Germinal center (tissue), 1 donor: ENCODE measurements at places on chromosomes 2 and 18.
A peak's percentile ranks its signal among the peaks of the same experiment; 100 is the strongest.

DNA sequence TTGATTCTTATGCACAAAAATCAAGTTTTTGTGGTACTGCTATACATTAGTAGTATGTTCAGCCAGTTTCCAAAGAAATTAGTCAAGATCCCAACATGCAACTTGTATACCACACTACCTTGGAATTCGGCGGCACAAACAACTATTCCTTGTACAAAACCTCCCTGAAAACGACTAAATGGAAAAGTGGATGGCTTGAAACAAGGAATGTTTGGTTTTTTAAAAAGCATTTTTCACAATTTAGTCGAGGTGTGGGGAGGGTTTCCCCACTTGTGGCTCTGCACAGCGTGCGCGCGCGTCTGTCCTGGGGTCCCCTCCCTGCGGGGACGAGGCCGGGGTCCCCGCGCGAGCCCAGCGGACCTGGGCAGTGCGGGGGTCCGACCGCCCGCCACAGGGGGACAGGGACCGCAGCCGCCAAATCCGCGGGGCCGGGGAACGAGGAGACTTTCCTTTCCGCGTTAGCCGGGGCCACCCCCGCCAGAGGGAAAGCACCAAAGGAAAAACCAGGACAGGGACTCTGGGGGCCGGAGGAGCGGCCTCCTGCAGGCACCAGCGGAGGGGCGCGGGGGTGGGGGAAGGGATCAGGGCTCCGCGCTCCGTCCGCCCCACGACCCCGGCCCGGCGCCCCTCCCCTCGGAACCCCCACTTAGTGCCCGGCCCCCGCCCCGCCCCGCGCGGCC lies 534 bp upstream of the SOCS6 start:
- no peak for DNase-seq

- DNase-seq = no peak
Measured at GRCh38 chr2:97761192-97761591, 47.8 kb downstream of the ZAP70 start.

- DNase-seq = no peak
Measured at GRCh38 chr2:214484239-214484638, 73.4 kb downstream of the VWC2L start.

GRCh38 chr2:24237313-24237712 lies 62.5 kb downstream of the FAM228A start:
- no peak for DNase-seq

DNA sequence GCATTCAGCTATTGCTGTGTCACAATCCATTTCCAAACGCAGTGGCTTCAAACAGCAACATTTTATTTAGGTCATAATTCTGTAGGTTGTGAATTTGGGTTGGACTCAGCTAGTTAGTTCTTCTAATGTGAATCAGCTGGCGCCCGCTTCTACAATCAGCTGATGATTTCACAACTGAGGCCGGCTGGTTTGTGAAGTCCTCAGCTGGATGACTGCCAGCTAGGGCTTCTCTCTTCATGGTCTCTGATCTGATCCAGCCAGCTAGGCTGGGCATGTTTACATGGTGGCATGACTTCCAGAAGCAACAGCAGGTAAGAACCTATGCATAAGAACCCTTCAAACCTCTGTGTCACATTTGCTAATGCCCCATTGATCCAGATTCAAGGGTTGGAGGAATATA lies 172.0 kb downstream of the SLC4A10 start:
- DNase-seq = no peak

GRCh38 chr18:74498712-74499627 lies 2.8 kb downstream of the CNDP2 start:
- peak; percentile 68 for DNase-seq

GRCh38 chr2:59804732-59805131 lies 748.7 kb downstream of the BCL11A start:
- DNase-seq = no peak

DNA sequence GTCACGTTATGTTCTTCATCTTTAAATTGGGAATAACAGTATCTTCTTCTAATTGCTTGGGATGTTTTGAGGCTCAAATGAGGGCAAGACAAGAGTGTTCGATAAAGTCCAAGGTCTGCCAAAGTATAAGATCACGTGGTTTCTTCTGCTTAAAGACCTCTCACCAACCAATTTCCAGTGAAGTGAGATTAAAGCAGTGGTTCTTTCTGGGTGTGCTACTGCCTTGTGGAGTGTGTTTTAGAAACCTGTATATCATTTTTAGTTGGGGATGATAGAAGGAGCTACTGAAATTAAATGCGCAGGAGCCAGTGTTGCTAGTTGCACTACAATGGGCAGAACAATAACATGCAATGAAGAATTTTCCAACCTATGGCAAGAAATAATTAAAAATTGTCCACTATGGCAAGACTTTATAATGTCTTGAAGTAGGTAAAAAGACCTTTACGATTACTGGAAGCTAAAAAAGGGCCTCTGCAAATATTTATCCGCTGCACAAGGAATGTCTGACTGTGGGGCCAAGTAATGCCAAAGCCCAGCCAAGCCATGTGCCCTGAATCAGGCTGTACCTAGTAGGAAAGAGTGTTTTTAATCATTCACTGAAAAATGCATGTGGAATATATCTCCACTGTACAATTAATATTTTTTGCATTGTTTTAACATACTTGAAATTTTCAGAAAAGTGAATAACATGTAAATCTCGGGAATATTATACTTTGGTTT lies 244.5 kb upstream of the REG3G start:
- DNase-seq = no peak

GRCh38 chr18:6871566-6871965 lies 142.1 kb downstream of the ARHGAP28 start:
- DNase-seq = no peak

DNA sequence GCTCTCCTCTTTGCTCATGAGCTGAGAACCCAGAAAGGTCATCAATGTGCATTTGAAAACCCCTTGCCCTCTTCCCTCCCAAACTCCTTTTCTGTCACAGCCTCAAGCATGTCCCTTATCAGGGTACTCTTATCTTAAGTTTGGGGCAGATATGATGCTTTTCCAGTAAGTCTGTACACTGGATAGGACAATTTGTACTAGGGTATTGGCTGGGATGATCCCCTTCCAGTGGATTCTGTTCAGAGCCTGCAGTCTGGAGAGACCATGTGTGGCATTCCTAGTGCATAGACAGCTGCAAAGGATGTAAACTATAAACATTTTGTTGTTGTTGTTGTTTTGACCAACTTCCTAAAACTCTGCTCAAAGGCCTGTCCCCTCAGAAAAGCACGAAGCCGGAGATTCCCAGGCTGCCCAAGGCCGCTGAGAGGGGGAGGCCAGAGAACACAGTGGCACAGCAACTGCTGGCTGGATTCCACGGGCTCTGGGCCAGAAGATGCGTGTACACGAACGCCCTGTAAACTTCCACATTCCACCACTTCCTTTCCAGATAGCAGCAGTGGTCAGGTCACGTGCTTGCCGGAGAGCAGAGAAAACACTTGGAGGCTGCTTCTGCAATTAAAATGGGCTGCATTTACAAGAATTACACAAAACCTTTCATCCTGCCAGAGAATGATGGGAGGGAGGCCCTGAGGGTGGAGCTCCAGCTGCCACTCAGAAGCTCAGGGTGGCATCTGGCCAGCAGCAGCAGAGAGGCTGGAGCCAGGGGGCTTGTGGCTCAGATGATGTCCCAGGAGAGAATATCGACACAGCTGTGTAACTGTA lies 42.1 kb downstream of the BMP10 start:
- peak; percentile 44 for DNase-seq

DNA sequence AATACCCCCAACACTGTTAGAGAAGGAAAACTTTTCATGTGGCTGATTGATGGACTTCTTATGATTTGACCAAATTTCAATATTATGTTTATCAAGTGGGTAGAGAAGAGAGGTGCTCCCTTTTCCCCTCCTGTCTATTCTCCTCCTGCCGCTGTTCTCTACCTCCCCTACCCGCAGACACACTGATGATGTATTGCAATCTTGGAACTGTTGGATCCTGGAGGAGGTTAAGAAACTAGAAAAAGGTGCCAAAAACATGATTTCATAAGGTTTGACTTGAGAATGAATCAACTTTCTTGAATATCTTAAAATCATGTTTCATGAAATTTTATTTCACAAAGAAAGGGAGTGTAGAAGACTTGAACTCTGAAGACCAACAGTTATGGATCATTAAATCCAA lies 125.8 kb downstream of the MEIS1 start:
- no peak for DNase-seq

DNA sequence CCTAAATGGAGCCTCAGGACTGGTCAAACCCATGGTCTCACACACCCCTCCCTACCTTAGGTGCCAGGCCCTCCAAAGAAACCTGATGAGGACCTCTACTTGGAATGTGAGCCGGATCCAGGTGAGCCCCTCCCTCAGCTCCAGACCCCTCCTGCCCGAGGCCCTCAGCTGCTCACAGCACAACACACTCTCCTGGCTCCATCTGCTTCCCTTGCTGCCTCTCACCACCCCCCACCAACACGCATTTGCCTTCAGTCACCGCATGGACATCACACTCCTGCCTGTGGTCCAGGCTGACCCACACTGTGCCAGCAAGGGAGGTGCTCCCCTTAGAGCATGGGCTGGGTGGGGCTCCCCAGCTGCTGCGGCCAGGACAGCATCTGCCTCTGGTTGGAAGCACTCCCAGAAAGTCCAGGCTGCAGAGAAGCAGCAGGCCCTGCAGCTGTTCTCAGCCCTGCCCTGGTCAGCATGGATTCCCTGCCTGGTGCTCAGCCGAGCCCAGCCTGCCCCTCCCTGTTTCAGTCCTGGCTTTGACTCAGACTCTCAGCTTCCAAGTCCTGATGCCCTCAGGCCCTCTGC lies 15.1 kb downstream of the SH2D6 start:
- no peak for DNase-seq

DNA sequence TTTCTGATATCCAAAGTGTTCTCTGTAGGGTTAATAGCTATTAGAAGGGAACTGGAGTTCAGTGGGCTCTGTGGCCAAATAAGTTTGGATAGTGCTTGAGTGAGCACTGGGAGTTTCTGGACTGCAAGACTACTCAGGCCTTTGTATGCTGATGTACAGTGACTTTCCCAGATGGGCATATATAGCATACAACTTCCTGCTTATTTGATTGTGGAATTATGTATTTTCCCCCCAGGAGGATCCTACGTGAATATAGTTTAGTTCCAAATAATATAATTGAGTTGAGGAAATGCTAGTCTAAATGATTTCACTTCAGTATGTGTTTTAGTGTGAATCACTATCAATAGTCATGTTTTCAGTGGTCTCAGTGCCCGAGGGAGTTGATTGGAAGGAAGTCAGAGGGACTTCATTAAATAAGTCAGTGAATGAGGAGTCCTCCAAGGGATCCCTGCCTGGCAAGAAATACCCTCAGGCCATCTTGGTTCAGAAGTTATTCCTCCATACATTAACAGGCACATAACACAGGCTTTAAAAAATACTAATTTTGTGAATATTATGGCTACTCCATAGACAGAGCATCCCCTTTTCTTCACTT lies 251.4 kb downstream of the PRKCE start:
- DNase-seq = no peak

DNA sequence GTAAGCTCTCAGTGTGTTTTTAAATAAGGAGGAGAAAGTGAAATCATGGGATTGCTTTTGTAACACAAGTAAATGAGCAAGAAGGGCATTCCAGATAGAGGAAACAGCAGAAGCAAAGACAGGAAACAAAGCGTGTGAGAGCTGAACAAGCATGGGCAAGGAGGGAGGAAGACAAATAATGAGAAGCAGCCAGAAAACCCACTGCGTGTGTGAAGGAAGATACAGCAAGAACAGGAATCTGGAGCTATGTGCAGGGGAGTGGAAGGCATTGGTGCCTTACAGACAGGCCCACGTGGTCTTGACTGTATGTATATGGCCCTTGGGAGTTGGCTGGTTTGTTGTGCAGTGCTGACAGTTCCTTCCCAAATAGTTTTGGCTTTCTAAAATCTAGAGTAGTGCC lies 88.6 kb downstream of the AAK1 start:
- DNase-seq = no peak

DNA sequence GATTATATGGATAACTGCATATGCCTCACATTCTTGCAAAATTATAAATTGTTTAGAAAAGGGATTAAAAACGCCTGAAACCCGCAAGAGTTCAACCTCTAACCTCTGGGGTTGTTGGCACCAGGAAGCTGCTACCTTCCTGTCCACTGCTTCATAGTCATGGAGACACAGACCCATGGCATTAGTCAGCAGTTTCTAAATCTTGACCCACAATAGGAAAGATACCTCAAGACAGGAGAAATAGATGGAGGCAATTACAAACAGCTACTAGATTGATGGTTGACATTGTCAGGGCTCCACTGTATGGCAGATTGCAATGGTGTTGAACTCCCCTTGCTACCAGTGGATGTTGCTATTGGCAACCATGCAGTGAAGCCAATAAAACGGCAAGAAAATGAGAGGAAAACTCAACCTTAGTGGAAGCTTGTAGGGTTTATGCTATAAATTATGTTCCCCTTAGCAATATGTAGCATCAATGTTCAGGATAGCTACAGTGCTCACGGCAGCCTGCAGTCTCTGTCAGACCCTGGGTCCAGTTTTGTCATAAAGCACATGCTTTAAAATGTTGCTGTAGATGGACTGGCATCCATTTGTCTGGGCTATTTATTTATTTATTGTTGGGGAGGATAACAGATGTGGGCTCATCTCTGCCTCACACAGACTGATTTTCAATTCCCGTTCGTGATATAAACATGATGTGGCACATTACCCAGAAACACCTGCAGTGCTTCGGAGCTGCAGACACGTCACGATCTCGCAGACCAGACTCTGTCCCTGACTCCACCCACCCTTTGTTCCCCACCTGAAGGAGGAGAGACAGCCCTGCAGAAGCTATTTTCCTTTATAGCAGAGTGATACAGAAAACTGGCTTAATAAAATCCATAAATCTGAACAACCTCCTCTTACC lies 233.4 kb downstream of the AGPS start:
- peak; percentile 54 for DNase-seq

DNA sequence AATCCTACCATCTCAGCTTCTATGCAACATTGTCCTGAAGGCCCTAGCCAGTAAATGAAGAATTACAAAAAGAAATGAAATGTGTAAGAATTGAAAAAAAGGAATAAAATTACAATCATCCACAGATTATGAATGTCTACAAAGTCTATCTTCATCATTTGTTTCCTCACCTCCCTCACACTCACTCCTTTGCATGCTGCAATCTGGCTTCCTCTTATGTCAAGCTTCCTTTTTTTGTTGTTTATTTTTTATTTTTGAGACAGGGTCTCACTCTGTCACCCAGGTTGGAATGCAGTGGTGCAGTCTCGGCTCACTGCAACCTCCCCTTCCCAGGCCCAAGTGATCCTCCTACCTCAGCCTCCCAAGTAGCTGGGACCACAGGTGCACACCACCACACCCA lies 129.0 kb downstream of the CABYR start:
- DNase-seq = no peak

- DNase-seq = no peak
Measured at GRCh38 chr2:215218587-215219577, 80.5 kb upstream of the ABCA12 start.

GRCh38 chr2:19580264-19580663 lies 221.8 kb upstream of the OSR1 start:
- no peak for DNase-seq

GRCh38 chr18:79133724-79134123 lies 64.5 kb downstream of the ATP9B start:
- DNase-seq = no peak

- no peak for DNase-seq
Measured at GRCh38 chr2:134979221-134979620, 60.6 kb downstream of the CCNT2 start.
